ENCODE measurements at places on chromosomes 11 and 22.

- DNase-seq: no peak
Observed at GRCh38 chr11:44859528-44859925, 91.2 kb downstream of the TP53I11 start.

- DNase-seq: no peak
Observed at GRCh38 chr11:19218216-19218615, 16.4 kb upstream of the CSRP3 start.

GRCh38 chr11:11570823-11571222 is 51.0 kb downstream of the GALNT18 start:
- DNase-seq: no peak

GRCh38 chr11:62622476-62623089 is 797 bp upstream of the B3GAT3 start:
- DNase-seq: no peak

DNA sequence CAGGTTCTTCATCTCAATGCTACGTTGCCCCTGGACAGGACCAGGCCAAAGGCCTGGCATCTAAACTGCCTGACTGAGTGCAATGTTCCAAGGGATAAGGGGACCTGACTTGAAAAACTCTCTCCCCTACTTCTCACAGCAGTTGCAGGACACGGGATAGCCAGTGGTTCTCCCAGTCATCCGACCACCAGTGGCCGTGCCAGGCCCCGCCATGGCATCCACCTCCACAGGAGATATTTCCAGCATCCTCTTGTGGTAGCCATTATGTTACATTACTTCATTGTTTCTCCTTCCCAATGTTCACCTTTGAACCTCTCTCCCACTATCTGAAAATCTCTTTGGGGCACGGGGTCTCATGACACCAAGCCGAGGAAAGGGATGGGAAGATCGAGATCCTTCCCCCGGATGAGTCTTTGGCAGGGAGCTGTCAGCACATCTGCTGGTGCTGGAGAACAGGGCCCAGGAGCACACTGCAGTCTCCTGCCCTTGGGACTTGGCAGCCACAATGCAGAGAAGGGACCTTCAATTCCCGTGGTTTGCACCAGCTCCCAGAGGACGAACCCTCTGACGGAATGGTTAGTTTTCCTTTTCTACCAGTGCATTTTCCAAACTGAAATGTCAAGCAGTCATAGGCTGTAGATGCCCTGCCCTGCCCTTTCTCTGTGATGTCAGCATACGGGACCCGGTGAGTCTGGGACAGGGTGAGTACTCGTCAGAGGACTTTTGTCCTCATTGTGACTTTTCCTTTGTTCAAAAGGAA is 121.2 kb downstream of the ETS1 start:
- no peak for DNase-seq

- DNase-seq: no peak
Observed at GRCh38 chr11:40095446-40095845, 1364.0 kb downstream of the LRRC4C start.

DNA sequence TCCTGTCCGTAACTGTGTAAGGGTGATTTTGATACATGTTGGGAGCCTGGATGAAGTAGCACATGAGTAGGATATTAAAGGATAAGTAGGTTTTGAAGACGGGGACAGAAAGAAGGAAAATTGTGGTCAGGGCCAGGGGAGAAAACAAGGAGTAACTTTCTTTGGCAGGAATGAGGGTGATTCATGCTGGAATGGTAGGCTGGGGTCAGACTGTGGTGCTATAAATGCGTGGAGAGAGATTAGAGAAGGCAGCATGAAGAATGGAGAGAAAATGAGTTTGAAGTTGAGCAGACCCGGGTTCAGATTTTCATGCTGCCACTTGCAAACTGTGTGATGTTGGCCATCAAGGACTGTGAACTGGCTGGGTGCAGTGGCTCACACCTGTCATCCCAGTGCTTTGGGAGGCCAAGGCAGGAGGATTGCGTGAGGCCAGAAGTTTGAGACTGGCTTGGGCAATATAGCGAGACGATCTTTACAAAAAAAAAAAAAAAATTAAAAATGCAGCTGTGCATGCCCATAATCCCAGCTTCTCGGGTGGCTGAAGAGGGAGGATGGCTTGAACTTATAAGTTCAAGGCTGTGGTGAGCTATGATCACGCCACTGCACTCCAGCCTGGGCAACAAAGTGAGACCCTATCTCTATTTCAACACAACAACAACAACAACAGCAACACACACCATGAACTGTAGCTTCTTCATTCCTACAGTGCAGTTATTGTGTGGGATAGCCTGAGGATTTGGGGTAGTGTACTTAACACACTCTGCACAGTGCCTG is 22.3 kb downstream of the ZBTB16 start:
- no peak for DNase-seq

DNA sequence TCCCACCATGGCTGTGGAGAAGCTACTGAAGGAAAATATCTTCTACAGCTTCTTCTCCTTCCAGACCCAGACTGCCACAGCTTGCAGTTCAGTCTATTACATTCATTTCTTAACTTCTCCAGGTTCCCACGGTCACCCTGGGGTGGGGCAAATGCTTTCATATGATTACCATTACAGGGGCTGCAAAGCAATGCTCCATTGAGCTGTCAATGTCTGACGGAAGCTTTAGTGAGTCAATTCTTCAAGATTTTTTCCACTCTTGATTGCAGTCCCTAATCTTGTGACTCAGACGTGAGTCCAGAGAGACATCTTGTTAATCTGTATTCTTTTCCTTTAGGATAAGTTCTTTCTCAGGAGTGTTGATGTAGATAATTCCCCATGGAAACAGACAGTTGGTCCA is 233.4 kb upstream of the DDI1 start:
- DNase-seq: no peak

DNA sequence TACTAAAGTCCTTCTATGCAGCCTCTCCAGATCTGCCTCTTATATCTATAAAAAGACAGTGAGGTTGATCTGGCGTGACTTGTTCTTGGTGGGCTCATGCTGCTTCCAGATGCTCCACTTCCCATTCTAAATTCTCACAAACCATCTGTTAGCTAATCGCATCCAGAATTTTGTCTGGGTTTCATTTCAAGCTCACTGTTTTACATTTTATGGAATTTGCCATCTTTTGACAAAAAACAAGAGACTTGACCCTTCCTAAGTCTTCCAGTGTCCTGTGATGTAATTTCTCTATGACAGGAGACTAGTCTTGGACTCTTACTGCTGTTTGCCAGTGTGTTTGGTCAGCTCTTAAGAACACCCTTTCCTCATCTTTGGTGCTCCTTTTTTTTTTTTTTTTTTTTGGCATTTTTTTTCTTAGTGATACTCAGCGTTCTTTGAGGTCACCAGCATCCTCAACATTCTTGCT is 23.0 kb downstream of the CRKL start:
- DNase-seq: no peak

- no peak for DNase-seq
Observed at GRCh38 chr22:28910569-28911303, 27.4 kb downstream of the ZNRF3 start.

- DNase-seq: no peak
Observed at GRCh38 chr22:45996241-45997076, 19.5 kb upstream of the WNT7B start.

DNA sequence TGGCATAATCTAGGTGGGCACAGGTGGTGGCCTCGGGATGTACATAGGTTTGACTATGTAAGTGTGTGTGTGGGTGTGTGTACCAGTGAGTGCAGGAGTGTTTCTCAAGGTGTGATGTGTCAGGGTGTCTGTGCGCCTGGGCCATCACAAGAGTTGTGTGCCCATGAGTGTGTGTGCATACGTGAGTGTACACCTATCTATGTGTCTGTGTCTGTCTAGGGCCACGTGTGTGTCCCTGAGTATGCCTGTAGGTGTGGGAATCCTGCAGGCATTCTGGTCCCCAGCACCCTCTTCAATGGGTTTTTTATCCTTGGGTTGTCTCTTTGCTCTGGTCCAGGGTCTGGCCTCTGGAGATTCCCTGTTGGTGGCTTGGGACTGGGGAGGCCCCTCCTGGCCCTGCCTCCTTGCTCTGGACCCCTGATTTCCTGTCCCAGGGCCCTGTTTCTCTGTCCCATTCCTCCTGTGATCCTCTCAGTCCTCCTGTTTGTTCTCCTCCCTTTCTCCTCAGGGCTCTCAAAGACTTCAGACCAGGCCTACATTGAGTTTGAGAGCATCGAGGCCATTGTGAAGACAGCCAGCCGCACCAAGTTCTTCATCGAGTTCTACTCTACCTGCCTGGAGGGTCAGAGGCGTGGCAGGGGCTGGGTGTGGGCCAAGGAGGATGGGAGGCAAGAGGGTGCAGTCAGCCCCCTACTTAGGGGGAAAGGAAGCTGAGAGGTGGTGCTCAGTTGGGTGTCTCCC is 9.4 kb downstream of the INPPL1 start:
- DNase-seq: no peak

DNA sequence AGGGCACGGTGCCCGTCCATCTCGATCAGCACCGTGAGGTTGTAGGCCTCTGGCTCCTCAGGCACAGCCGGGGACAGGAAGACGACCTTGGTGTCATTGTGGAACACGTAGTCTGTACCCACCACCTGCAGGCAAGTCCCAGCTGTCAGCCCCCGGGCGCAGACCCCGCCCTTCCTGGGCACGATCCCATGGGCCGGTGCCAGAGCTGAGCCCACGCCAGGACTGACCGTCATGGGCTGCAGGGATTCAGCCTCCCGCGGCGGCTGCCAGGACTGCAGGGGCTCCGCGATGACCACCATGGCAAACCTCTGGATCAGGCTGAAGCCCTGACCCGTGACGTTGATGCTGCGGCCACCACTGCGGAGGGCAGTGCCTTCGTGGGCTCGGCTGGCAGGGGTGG is 11.8 kb upstream of the MAPK11 start:
- DNase-seq: no peak

- DNase-seq: no peak
Observed at GRCh38 chr11:11807811-11808782, 33.7 kb upstream of the USP47 start.

- DNase-seq: no peak
Observed at GRCh38 chr11:59062602-59063529, 23.2 kb upstream of the GLYATL1B start.

- no peak for DNase-seq
Observed at GRCh38 chr11:130157101-130157500, 2.5 kb upstream of the ST14 start.

DNA sequence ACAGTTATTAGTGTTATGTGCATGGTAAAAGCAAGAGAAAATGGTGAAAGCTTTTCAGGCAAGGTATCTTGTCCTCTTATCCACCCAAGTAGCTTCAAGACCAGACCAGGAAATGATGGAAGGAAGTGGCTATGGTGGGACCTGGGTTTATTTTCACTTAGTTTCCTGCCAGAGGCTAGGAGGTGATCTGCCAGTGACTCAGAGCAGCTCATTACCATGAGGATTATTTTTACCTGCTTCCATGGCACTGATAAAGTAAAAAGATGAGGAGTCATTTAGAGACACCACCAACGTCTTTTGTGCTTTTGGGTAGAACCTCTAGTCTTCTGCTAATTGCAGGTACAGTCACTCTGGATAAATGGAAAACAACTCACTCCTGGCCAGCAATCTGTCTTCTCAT is 339.9 kb upstream of the KIRREL3 start:
- DNase-seq: no peak

- DNase-seq: no peak
Observed at GRCh38 chr22:25950111-25950510, 208.1 kb downstream of the MYO18B start.

GRCh38 chr11:124152770-124153407 is 30.3 kb upstream of the OR10D3 start:
- no peak for DNase-seq

GRCh38 chr11:21534288-21534687 is 658.6 kb upstream of the ANO5 start:
- DNase-seq: no peak

DNA sequence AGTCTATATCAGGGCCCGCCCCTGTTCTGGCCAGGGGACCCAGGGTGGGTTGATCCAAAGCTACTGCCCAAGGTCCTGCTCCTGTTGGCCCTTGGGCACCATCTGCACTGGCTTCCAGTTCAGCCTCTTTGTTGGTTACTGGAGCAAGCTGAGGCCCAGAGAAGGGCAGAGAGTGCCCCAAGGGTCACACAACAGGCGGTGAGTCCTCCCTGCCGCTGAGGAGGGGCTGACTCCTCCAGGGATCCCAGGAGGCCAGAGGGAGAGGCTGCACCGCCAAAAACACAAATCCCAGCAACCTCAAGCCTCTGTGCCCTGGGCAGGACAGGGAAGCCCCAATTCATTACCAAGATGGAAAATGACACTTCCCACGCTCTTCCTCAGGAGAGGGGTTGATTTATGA is 61.3 kb downstream of the MACROD1 start:
- no peak for DNase-seq

- no peak for DNase-seq
Observed at GRCh38 chr11:73219396-73220285, 1.6 kb downstream of the P2RY2 start.

- DNase-seq: no peak
Observed at GRCh38 chr11:110778343-110778742, 66.1 kb upstream of the ARHGAP20 start.

GRCh38 chr22:17842386-17842785 is 68.1 kb upstream of the BID start:
- DNase-seq: no peak

DNA sequence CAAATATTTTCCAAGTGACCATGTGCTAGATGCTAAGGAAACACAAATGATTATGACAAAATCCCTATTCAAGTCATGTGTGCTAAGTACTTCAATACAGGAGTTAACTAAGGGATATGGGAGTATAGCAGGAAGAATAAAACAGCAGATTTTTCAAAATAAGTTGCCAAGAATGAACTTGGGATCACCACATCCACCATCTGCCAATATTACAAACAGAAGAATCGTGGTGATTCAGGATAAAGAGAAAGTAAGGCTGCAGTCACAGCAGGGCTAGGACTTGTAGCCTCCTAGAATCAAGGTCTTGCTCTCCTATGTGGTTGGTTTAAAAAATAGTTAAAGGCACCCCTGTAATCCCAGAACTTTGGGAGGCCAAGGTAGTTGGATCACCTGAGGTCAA is 34.3 kb downstream of the MRTFA start:
- DNase-seq: no peak

GRCh38 chr22:41752011-41752970 is 48.2 kb upstream of the CCDC134 start:
- no peak for DNase-seq

DNA sequence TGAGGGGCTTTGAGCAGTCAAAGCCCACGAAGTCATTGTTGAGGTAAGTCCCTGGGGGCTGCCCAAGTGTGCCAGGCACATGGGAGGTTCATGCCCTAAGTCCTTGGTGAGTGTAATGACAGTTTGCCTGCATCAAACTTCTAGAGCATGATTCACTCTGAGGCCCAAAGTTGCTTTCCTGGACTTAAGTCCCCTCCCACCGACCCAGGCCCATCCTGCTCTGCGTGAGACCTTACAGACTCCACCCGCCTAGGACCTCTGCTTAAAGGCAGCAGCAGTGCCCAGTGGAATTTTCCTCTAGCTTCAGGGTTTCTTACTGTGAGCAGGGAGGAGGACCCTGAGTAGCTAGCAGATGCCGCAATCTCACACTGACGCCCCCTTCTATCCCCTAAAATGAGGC is 5.7 kb upstream of the PVALB start:
- no peak for DNase-seq

GRCh38 chr22:33781411-33781810 is 138.9 kb downstream of the LARGE1 start:
- DNase-seq: no peak

- no peak for DNase-seq
Observed at GRCh38 chr11:63814383-63814736, 1.1 kb downstream of the SPINDOC start.

Measured in NCI-H460 (cell line).